ENCODE measurements at places on chromosomes 12 and 14.

- no peak for DNase-seq
These were observed 1.3 kb downstream of the FBXO33 start for GRCh38 chr14:39430762-39431415.

DNA sequence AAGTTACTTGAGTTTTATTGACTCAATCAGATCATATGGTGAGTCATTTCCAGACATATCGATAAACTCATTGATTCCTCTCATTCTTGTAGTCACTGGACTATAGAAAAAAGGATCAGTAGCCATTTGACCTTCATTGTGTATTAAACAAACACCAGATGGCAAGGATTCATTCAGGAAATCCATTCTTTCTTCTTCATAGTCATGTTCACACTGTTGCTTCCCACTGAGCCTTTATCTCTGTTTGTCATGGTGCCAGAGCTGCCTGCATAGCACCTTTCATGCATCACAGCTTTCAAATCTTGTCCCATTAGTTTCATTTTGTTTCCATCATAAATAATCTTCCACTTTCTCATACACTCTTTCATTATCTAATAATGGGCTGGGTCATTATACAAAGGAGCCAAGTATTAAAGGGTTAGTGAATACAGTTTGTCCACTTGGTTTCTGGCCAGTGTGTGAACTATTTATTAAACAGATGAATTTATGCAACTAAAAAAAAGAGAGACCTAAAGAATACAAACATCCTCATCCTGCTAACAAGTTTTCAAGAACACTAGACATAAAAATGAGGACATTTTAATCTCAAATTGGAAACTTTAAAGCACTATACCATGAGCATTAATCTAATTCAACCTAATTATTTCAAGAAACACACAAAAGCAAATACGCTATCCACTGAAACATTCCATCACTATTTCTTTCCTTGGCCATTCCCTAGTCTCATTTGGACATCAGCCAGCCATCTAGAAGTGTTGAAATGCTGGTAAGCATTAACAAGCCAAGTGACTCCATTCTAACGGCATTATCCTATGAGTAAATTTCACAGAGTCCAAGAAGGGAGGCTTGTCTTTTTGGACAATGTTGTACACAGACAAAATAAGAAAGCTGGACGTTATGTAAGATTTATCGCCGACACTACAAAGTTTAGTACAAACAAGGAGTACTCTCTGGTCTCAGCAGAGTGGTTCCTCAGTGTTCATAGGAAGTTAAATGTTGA is 476.5 kb downstream of the FOXG1 start:
- DNase-seq, result no peak

DNA sequence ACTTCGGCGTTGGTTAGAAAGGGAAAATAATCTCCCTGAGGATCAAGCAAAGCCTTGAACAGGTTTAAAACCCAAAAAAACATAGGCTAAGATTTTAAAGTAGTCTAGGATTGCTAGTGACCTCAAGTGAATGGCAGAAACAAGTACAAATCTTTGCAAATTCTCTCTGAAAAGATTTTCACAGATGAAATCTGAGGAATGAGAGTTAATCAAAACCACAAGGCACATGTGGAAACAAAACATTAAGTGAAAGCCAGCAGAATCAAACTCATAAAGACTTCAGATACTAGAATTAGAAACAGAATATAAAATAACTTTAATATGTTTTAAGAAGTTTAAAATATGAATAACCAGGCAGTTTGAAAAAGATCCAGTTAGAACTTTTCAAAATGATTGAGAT is 52.2 kb upstream of the CFL2 start:
- no peak for DNase-seq

DNA sequence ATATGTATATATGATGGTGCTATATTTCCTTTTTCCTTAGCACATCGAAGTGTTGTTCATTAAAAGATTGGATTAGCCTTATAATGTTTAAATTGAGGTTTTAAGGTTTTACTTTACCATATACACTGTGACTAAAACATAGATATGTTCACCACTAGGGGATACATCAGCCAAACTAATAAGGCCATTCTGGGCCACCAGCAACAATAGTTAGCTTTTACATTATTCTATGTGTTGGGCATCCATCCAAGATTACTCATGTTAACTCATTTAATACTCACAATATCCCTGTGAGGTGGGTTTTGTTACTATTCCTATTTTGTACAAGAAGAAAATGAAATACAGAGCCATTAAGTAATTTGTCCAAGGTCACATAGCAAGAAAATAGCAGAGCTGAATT is 202.6 kb upstream of the AVPR1A start:
- DNase-seq, result no peak

Measured in activated naive CD8-positive, alpha-beta T cell treated with anti-CD3 and anti-CD28 coated beads, Interleukin-2, amount 50 U/mL, for 16 hours (primary cell).